ENCODE measurements at places on chromosomes 4 and X.

DNA sequence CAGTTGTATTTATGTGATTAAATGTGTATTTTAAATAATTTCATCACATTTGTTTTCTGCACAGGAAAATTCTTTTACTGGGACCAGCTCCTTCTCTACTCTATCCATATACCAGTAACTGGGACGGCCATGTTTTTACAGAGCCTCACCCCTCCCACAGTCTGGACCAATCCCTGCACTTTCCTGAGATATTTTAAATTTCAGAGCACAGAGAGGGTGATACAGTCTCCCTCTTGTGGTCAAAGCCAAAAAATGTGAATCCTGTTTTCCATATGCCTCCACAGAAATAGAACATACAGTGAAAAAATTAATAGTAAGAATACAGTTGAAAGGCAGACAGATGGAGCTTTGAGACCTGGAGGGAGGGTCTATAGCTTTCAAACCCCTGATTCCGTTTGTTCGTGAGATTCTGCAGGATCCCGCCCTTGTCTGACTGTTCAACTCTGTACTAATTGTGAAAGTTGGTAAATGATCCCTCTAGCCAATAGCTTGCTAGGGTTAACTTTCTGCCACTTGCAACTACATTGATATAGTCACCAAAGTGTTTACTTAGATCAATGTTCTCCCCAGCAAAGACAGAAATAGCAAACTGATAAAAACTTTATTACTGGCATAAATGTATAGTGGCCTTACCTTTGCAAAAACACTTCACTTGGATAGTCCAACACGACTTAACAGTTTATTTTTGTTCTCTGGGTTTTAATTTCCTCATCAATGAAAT, 172.2 kb downstream of the PPARGC1A start:
- DNase-seq: peak; percentile 30

DNA sequence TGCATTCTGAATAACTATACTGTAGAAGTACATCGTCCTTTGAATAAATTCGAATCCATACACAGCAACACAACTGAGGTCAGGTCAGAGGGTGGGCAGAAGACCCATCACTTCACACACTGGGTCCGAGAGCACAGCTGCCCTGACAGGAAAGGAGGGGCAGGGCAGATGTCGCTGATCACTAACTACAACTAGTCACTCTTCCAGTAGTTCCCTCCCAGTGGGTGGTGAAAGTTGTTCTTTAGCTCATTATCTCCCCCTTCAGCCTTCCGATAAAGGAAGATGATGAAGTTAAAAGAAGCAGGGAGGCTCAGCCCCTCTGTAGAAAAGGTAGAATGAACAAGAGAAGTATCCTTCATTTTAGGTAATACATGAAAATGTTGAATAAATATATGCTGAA, 278.9 kb downstream of the INPP4B start:
- no peak for DNase-seq

GRCh38 chrX:13468096-13468495, 101.3 kb upstream of the EGFL6 start:
- DNase-seq: no peak

DNA sequence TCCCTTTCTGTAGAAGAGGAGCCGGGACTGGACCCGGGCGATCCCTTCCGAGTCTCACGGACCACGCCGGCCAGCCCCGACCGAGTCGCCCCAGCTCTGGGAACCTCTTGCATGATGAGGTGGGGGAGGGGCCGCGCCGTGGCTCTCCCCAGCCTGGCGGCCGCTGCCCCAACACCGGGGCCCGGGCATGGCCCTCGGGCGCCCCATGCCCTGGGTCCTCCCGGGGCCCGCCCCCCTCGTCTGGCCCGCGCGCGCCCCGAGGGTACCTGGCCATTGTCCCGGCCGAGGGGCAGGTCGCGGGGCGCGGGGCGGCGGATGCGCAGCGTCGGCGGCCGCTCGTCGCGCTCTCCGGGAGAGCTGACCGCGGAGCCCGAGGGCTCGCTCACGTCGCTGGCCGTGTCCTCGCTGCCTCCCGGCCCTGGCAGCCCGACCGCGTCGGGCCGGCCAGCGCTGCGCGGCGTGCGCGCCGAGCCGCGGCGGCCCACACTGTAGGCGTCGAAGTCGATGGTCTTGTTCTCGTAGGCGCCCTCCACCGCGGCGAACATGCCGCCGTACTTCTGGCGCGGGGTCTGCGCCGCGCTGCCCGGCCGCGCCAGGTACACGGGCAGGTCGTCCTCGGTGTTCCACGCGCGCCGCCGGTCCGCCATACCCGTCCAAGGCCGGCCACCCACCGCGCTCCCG, 423 bp downstream of the CRMP1 start:
- no peak for DNase-seq

DNA sequence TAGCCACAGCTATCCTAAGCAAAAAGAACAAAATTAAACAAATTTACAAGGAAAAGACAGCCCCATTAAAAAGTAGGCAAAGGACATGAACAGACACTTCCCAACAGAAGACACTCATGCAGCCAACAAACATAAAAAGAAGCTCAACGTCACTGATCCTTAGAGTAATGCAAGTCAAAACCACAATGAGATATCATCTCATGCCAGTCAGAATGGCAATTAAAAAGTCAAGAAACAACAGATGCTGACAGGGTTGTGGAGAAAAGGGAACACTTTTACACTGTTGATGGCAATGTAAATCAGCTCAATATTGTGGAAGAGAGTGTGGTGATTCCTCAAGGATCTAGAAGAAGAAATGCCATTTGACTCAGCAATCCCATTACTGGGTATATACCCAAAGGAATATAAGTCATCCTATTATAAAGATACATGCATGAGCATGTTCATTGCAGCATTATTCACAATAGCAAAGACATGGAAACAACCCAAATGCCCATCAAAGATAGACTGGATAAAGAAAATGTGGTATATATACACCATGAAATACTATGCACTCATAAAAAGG, 163.0 kb upstream of the TET2 start:
- peak; percentile 10 for DNase-seq

Measured in Jurkat, Clone E6-1 (cell line).